ENCODE measurements at places on chromosomes 7 and 10.

- no peak for DNase-seq
Observed at GRCh38 chr10:104732222-104732621, 91.1 kb downstream of the SORCS3 start.

DNA sequence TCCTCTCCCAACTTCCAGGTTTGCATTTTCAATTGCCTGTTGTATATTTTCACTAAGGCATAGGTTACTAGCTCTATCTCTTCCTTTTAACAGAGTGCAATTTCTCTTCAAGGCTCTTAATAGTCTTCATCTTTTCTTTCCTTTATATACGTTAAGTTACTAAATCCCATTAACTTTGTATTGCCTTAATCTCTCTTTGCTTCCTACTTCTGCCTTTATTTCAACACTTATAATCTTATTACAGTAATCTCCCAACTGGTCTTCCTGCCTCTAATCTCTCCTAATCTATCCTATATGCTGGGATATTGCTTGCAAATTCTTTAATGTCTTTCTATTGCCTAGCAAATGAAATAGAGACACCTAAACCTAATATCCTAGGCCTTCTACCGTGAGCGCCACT is 26.1 kb downstream of the ST7 start:
- no peak for DNase-seq

DNA sequence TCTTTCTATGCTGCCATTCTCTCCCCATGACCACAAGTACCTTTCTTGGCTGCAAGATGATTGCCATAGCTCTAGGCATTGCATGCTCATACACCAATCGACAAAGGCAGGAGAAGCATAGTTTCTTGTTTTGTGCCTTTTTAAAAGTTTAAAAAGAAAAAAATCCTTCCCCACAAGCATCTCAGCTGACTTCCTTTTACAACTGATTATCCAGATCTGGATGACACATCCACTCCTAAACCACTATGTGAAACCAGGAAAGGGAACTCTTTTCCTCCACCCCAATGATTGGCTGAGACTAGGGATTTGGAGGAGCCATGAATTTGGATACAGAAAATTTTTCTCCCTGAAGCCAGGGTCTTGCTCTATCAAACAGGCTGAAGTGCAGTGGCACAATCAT is 14.5 kb upstream of the LRRC4 start:
- DNase-seq, result no peak

GRCh38 chr7:148060724-148061123 is 529.8 kb upstream of the C7orf33 start:
- no peak for DNase-seq

- no peak for DNase-seq
Observed at GRCh38 chr10:25328361-25328760, 153.6 kb downstream of the GPR158 start.

DNA sequence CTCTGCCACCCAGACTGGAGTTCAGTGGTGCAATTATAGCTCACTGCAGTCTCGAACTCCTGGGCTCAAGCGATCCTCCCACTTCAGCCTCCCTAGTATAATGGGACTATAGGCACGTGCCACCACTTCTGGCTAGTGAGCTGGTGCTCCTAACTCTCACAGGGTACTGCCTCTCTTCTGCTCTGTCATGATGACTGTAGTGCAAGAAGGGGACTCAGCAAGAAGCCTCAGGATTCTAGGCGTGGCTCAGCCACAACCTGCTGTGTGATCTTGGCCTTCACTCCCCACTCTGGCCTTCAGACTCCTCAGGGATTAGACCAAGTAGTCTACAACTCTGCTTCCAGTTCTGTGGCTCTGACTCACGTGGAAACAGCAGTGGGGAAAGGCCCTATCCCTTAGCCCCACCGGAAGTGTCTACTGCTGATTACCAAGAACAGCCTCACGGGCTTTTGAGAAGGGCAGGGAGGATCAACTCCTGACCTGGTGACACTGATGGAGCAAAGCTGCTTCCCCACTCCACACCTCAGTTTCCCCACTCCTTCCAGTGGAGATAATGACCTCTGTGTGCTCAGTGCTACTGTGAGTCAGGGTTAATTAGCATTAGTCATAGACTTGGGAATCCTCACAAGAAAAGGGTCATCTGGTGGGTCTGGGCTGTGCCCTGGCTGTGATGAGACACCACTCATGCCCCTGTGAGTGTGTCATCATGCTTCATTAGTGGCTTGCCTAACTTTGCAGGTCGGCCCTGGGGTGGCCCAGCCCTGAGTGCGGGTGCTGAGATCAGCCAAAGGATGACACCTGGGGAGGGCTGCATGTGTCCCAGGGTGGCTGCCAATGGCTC is 41.1 kb downstream of the ZC3HC1 start:
- DNase-seq, result no peak

GRCh38 chr10:51654918-51655317 is 44.5 kb downstream of the CSTF2T start:
- no peak for DNase-seq

DNA sequence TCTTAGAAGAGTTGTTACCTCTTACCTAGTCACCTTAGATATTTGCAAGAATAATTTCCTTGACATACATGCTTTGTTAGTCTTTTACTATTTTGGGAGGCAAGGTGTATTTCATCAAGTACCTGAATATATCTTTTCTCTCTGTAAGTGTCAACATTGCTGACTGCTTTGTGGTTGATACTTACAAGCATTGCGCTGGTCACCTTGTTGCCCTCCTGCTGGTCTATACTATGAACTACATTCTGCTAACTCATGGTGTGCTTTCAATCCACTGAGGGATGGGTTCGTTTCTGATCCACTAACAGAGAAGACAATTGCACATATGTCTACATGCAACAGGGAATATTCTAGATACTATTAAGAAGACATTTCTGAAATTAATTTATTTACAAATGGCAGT is 837.8 kb upstream of the COBL start:
- no peak for DNase-seq

DNA sequence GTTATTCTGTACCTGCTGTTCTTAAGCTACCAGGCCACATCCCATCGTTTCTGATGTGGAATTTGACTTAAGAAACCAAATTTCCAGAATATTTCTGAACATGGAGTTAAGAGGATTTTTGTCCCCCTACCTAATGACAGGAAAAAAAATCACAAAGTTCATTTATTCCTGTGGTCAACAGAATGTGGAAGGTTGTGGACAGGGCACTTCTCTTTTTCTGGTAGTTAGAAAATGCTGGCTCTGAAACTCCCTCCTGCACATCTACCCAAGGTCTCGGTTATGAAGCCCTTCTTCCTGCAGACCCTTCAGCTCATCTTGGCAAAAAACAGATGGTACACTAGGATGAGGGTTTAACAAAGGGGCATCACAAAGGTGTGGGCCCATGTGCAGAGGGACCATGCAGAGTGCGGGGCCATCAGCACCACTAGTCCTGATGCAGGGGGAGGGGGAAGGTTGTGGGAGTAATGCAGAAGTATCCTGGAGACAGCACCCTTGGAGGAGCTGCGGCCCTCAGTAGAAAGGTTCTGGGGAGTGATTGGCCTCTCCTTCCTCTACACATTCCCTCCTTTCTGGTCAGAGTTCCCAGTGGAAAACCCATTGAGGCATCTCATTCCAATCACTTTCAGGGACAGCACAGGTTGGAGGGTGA is 9.8 kb downstream of the ALOX5 start:
- no peak for DNase-seq

DNA sequence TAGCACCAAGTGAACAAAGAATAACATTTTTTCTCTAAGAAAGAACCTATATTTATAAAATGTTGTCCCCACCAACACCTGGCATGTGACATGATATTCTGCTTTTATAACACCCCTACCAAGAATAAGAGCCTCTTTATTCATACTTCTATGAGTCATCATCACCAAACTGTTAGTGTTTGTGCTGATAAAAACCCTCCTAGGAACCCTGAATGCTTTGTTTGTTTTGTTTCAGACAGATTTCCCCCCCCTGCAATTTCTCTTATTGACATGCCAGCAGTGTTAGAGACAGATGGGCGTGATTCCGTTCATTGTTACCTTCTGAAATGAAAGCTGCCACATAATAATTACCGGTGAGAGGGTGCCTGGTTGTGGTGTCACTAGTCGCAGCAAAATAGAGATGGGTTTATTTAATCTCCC is 651.1 kb downstream of the SORCS1 start:
- DNase-seq, result no peak

- DNase-seq, result no peak
Observed at GRCh38 chr10:47040681-47041080, 129.5 kb downstream of the PTPN20 start.

DNA sequence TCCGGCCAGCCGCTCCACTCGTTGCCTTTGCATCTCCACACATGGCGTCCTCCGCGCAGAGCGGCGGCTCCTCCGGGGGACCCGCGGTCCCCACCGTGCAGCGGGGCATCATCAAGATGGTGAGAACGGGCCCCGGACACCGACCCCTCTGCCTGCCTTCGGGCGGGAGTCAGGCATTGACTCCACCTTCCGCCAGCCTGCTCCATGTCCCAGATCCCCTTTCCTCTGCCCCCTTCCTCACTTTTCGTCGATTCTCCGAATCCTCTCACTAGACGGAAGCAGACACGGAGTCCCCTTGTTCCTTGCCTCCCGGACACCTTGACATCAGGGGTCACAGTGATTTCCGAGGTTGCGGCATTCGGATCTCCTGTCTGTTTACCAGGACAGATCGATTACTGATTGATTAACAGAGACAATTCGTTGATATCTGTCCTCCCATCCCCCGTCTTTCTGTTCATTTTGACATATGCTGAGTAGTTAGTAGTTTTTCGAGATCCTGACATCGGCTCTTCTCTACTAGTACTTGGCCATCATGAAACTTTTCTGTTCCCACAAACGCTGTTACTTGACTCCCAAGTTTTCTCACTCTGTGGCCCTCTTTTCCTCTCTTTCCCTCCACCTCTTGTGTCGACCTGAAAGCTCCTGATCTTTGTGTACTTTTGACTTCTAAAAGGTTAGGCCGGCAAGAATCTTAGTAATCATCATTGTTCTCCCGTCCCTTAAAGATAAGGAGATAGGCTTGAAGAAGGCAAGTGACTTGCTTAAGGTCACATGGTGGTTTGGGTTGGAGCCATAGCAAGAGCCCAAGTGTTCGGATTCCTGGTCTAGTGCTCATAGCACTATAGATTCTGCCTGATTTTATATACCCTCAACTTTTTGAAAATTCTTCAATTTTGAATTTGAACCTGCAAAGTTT is 597 bp downstream of the SND1 start:
- DNase-seq, result no peak

- DNase-seq, result no peak
Observed at GRCh38 chr10:92937876-92938275, 89.6 kb downstream of the EXOC6 start.

DNA sequence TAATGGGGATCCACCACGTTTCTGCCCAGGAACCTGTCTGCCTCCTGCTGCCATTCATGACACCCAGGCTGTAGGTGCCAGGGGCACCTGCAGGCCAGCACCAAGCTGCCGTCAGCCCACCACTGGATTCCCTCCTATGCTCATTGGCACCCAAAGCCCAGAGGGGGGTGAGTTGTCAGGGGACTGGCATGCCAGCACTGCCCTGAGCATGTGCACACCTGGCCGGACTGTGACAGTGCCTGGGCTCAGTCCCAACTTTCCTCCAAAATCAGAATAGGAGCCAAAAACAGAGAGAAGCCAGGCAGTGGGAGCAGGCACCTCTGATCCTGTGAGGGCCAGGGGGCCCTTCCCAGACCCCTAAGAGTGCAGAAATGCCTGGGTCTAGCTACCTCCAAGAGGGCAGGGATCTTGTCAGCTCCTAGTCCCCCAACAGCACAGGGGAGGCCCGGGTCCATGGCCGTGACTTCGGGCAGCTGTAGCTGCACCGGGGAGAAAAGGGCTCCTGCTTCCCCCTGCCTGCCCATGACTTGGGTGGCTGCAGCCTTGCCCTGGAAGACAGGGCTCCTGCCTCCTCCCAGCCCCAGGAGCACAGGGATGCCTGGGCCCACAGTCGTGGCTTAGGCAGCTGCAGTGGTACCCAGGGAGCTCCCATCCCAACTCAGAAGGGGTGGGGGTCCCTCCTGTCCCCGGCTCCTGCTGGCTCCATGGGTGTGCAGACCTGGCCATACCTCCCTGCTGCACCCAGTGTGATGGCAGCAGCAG is 249.8 kb upstream of the DKK1 start:
- no peak for DNase-seq

DNA sequence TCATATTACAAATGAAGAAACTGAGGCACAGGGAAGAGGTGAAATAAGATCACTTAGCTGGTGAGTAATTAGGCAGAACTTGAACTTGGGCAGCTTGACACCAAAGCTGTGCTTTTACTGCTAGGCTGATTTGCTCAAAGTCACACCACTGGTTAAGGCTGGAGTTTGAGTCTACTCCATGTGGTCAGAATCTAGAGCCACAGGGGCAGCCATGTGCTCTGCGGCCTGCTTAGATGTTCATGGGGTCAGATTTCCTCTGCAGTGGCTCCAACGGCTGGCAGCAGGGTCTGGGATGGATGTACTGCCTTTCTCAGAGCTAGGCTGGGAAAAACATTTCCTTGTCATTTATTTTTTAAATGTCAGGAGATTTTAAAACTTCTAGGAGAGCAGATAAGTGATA is 417.5 kb downstream of the KCNMA1 start:
- no peak for DNase-seq

- DNase-seq, result no peak
Observed at GRCh38 chr10:113609704-113610108, 54.1 kb downstream of the NRAP start.

- no peak for DNase-seq
Observed at GRCh38 chr7:138564365-138564764, 104.3 kb downstream of the TRIM24 start.

DNA sequence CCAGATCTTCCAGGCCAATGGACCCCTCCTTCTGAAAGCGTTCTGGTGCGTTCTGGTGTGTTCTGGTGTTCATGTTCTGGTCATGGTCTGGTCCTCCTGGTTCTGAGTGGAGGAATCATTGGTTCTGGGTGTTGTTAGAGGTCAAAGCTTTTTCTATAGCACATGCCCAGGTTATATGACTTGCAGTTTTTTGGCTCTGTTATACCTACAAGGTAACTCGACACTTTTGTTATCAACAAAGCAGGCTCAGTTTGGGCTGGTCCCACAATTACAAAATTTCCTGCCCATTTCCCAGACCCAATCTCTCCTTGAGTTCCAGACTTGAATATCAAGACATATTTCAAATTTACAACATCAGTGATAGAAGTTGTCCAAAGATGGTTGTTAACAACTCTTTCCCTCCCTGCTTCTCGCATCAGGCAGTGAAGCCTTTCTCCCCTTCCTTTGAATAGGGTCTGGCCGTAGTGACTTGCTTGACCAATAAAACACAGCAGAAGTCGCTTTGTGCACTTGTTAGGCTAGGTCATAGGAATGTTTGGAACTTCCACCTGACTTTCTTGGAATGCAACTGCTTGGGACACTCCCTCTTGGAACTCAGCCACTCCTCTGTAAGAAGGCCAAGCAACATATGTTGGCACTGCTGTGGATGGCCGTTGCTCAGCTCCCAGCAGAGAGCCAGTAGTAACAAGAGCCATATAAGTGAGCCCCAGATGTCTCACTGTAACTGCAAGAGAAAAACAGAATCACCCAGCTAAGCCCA is 83.1 kb upstream of the STEAP1B start:
- no peak for DNase-seq
